ENCODE measurements at places on chromosomes 2 and 18.

- DNase-seq, result no peak
These were observed 18.6 kb downstream of the RMC1 start for GRCh38 chr18:23521907-23522306.

GRCh38 chr2:58677748-58678147 lies 436.6 kb upstream of the FANCL start:
- no peak for DNase-seq

- no peak for DNase-seq
These were observed 272.1 kb upstream of the RND3 start for GRCh38 chr2:150759531-150759930.

DNA sequence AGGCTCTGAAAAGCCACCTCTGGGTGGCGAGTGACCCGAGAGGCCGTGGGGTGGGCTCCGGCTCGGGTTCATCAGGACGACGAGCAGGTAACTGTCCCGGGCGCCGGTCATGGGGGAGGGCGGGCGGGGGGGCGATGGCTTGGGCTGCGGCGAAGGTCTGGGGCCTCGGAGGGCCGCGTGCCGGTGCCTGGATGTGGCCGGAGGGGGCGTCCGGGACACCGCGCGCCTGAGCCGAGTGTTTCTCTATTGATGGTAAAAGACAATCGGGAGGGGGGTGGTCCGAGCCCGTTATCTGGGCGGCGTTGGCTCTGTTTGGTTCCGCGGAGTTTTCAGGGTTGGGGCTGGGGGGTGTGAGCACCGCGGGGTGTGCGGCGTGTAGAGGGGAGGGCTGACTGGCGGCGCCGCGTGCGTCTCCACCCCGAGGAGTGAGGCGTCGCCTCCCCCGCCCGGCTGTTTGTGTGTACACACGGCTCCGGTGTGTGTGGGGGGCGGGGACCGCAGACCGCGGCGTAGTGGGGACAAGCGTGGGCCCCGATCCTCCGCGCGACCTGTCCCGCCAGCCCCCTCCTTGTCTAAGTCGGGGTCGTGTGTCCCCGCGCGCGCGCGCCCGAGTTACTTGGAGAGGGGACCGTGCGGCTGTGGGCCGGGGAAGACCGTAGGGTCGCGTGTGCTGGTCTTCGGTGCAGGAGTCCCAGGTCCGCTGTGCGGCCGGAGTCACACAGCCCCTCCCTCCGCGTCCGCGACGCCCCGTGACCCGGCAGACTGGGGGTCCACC lies 1.6 kb downstream of the CTIF start:
- DNase-seq, result no peak

DNA sequence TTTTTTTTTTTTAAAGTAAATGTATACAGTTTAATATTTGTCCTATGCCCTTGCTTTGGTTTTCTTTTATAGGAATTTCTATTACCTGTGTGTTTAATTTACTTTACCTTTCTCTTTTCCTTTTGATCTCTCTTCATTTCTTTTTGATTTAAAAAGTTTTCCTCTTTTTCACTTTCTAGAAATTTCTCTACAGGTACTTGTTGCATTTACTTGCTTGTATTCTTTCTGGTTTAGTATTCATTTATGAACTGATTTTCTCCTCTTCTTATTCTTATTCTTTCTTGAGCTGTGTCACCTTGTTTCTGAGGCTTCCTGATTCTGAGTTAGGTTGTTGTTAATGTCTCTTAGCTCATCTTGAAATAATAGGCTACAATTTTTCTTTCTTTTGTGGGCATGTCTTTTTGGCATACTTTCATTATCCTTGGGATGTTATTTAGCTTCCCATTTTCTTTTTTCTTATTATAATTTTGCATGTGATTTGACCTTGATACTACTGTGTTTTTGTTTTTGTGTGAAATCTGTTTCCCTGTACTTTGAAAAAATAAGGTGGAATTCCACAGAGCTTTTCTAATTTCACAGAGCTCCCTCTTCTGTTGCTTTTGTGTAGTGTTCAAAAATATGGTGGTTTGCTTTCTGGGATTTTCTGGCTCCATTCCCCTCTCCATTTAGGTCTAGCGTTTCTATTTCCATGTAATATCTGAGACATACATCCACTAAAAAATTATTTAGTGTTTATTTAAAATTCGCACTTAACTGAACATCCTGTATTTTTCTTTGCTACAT lies 25.5 kb upstream of the ALMS1 start:
- DNase-seq, result no peak

DNA sequence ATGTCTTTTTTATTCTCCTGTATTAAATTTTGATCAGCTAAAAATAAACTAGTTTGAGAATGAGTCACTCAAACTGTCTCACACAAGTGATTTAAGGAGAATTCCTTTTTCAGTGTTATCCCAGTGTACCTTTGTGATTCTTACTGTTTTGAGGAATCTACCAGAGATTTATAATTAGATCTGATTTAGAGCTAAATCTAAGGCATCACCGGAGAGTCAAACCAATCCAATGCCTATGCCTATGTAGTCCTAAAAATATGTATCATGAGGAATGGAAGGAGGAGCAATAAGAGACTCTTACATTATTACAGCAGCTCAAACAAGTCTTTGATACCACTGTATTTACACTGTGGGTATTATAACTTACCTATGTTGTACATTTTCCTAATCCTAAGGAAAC lies 63.4 kb upstream of the CYP20A1 start:
- DNase-seq, result no peak

DNA sequence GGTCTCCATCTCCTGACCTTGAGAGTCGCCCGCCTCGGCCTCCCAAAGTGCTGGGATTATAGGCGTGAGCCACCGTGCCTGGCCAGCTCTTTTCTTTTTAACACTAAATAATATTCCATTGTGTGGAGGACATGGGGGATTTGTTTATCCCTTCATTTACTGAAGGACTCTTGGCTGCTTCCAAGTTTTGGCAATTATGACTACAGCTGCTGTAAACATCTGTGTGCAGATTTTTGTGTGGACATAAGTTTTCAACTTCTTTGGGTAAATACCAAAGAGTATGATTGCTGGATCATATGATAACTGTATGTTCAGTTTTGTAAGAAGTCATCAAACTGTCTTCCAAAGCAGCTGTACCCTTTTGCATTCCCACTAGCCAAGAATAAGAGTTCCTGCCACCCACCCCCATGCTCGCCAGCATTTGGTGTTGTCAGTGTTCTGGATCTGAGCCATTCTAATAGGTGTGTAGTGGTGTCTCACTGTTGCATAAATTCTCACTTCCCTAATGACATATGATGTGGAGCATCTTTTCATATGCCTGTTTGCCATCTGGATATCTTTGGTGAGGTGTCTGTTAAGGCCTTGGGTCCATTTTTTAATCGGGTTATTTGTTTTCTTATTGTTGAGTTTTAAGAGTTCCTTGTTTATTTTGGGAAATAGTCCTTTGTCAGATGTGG lies 52.2 kb downstream of the TNFRSF11A start:
- no peak for DNase-seq

DNA sequence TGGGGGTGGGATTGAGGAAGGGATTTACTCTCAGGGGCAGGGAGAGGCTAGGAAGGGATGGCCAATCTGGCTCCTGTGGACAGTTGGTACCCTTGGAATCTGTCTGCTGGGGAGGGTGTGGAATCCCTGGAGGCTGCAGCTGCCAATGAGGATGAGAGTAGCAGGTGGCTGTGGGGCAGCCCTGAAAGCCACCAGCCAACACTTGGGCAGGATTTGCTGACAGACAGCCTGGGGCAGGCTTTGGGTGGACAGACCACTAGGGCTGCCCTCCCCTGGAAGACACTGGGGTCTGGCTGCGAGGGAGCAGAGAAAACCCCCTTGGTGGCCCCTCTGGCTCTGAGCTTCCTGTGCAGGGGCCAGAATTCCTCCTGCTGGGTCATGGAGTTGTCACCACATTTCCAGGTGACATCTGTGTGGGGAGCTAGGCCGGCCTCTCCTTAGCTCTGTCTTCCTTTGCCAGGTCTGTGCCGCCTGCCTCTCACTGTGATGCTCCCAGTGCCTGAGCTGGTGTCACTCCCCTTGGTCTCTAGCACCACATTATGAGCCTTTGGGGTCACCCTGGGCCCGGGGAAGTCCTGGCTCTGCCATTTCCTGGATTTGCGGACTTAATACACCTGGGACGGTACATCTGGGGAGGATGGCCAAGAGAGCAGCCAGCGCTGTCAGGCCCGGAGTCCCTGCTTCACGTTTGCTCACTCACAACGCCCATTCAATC lies 13.4 kb upstream of the ARHGEF4 start:
- DNase-seq, result no peak

GRCh38 chr2:67930156-67930555 lies 132.6 kb downstream of the C1D start:
- no peak for DNase-seq

- DNase-seq, result no peak
These were observed 61.3 kb upstream of the TXNDC2 start for GRCh38 chr18:9824474-9824832.

- no peak for DNase-seq
These were observed 48.8 kb upstream of the ITSN2 start for GRCh38 chr2:24409171-24409570.

GRCh38 chr2:231059756-231060155 lies 3.1 kb downstream of the PSMD1 start:
- no peak for DNase-seq

All from GOT3 (cell line).